ENCODE measurements at places on chromosomes 12 and 14.
A peak's percentile ranks its signal among the peaks of the same experiment; 100 is the strongest.

- DNase-seq, result no peak
Measured at GRCh38 chr12:70408004-70408790, 42.1 kb downstream of the KCNMB4 start.

DNA sequence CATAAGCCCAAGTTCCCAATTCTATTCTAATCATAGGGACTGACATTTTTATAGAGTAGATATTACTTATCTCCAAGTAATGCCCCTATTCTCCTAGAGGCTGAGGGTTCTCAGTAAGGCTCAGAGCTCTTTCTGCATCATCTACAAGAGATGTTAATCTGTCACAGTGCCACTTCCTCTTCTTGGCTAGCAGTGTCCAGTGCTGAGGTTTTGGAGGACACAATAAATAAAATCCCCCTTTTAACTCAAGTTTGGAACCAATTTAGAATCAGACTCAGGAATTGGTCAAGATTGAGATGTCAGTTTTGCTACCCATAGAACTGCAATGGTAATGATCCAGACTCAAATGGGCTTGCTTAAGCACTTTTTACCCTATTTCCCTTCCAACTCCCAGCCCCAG lies 154.1 kb upstream of the ARID2 start:
- no peak for DNase-seq

GRCh38 chr12:54159140-54159539 lies 29.6 kb downstream of the SMUG1 start:
- DNase-seq, result peak; percentile 94

- no peak for DNase-seq
Measured at GRCh38 chr12:49693931-49694444, 13.2 kb downstream of the FMNL3 start.

DNA sequence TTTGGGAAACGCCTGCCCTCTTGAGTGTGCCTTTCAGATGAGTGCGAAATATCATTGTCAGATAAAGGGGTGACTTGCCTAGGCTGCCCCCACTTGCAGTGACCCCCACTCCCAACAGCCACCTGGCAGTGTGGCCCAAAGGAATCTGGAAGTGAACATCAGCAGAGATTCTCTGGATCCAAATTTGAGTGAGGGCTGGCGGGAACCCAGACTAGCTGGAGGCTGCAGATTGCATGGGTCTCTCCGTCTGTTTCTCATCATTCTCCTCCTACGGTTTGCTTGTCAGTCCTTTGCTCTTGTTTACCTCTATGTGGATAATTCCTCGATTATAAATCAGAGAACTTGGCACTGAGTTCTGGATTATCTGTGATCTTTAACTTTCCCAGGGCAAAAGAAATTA lies 280.8 kb downstream of the ZFP36L1 start:
- DNase-seq, result no peak
